Progenitor cell of endocrine pancreas (in vitro differentiated cells): ENCODE measurements at places on chromosomes 2 and 18.

GRCh38 chr2:584863-585823 lies 92.1 kb downstream of the TMEM18 start:
- DNase-seq, result no peak

- DNase-seq, result peak; percentile 12
Observed at GRCh38 chr2:168961450-168962229, 60.5 kb downstream of the G6PC2 start.

DNA sequence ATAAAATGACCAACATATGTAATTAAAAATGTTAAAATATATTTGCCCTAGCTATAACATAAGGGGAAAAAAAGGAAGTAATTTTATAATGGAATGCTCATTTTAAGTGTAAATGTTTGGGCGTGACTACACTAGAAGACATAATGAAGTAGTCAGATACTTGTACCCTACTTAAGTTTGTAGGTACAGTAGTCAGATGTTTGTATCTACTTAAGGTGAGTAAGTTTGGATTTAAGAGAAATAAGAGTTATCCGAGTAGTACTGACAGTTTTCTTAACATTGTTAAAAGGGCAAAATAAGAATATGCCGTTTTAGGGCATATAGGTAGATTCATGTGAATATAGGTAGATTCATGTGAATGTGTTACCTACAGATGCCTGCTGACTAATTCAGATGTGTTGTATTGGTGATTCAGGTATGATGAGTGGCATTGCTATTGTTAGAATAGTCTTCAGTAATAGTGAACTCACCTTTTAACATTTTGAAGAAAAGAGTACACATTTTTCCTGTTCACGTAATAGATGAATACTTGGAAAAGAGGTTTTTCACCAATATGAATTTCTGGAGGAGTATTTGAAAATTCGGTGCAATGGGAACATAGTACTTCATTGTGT lies 14.9 kb downstream of the VAPA start:
- no peak for DNase-seq

- DNase-seq, result no peak
Observed at GRCh38 chr2:163737190-163737439, 1.3 kb upstream of the FIGN start.

- DNase-seq, result no peak
Observed at GRCh38 chr2:229520691-229521096, 193.7 kb downstream of the DNER start.

DNA sequence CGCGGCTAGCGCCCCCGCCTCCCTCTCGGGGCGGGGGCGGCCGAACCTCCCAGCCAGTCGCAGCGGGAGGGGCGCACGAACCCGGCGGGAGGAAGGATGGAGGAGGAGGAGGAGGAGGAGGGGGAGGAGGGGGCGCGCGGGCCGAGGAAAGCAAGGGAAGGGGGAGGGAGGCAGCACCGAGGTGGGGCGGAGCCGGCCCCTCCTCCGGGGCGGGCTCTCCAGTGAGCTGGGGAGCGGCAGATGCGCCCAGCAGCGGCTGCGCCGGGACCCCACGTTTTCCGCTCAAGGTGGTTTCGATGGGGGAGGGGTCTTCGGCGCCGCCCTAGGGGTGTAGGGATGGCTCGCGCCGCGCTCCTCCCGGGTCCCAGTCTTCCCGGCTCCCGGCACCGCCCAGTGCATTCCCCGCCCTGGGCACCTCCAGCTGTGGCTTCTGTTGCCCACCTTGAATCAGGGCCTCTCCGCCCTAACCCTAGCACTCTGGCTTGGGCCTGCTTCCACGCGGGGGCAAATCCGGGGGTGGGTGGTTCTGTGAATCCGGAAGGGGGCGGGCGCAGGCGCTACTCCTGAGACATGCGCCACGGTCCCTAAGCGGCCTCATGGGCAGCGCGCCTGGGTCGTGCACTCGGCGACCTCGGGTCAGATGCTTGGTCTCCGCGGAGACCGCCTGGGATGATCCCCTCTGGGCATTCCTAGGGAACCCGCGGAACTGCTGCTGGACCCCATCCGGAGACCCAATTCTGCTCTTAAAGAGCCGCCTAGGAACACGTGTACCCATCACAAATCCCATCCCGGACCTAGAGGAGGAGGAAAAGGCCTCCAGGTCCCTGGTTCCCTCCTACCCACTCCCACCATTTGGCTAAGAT lies at the start of gene FBXO41:
TSS of gene FBXO41 (minus strand) at position 183 of the 863 bp plus-strand sequence. CDS start 14,848 bp downstream, outside the sequence.
- no peak for DNase-seq
